Hematopoietic multipotent progenitor cell treated with erythropoietin and hydrocortisone succinate and interleukin-3 and kit ligand, for 17 days (in vitro differentiated cells): ENCODE measurements at places on chromosomes 12 and 14.

DNA sequence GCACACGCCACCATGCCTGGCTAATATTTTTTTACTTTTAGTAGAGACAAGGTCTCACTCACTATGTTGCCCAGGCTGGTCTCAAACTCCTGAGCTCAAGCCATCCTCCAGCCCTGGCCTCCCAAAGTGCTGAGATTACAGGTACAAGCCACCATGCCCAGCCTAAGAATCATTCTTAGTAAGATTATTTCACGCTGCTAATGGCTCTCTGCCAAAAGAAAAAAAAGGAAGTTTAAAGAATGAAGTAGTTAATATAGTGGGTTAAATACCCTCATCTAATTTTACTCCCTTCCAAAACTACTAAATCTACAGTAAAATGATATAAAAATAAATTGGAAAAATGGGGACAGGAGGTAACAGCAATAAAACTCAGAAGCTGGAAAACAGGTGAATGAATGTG, 2.6 kb downstream of the ETFRF1 start:
- no peak for DNase-seq

GRCh38 chr12:66152732-66153131, 17.1 kb downstream of the TMBIM4 start:
- DNase-seq: no peak

DNA sequence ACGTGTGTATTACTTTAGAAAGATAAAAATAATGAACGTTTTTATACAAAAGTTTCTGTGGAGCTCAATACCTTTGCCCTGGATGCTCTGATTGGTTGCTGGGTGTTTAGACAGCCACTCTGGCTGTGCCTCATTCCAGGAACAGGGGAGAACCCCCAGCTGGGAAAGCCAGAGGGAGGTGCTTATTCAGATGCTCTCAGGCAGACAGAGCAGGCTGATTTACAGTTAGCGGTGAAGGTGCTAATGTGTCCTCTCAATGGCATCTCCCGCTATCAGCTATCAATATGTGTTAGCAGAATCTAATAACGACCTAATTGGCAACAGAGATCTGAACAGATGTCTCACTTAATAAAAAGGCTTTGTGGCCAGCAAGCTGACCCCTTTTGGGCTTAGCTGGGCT, 402.3 kb downstream of the NUAK1 start:
- DNase-seq: no peak

DNA sequence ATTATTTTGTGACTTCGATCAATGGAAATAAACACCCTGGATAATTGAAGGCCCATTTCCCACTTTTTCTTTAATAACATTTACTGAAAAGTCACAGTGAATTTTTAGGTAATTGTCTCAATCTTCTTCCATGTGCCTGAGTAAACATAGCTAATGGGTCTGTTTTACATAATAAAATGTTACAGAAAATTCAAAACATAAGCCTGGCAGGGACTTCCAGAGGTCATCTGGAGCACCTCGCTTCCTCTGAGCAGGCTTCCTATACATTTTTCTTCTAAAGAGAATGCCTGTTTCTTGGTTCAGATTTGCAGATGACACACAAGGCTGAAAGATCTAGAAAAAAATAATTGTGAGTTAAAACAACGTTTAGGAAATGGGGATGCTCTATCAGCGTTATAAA, 183.8 kb upstream of the PDE3A start:
- no peak for DNase-seq

DNA sequence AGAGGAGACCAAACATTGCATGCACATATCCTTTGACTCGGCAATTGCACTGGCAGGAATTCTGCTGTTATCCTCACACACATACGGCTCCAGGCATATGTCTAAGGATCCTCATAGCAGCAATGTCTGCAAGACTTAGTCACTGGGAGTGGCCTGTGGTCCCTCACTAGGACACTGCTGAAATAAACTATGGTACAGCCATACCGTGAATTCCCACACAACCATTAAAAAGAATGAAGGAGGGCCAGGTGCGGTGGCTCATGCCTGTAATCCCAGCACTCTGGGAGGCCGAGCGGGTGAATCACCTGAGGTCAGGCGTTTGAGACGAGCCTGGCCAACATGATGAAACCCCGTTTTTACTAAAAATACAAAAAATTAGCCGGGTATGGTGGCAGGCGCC, 105.1 kb downstream of the ZFP36L1 start:
- DNase-seq: no peak

DNA sequence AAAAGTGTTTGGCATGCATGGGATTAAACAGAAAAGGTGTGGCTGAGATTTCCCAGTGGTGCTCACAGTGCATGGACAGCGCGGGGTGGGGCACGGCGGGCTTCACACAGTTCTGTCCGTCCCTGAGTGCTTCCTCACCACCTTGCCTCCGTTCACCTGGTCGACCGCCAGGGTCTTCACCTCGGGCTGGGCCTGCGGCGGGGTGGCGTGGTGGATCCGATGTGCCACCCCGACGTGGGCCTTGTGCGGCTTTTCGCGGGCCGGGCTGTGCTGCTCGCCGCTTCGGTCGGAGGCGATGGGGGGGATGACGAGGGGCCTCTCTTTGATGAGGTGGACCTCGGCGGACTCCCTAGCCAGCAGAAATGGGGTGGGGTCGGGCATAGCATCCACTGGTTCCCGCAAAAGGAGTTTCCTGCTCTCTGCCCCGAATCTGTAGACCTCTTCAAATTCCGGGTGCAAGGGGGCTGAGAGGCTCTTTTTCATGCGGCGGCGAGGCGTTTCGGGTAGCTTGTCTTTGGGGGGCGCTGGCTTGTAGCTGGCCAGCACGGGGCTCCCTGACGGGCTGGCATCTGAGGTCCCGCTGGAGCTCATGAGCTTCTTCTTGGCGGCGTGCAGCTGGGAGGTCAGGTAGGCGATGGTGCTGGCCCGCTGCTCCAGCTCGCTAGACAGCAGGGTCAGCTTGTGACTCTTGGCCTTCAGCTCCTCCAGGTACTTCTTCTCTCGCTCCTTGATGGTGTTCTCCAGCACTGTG, 35.5 kb downstream of the CCDC92 start:
- no peak for DNase-seq

GRCh38 chr14:75650253-75651058, 10.2 kb downstream of the ERG28 start:
- no peak for DNase-seq

DNA sequence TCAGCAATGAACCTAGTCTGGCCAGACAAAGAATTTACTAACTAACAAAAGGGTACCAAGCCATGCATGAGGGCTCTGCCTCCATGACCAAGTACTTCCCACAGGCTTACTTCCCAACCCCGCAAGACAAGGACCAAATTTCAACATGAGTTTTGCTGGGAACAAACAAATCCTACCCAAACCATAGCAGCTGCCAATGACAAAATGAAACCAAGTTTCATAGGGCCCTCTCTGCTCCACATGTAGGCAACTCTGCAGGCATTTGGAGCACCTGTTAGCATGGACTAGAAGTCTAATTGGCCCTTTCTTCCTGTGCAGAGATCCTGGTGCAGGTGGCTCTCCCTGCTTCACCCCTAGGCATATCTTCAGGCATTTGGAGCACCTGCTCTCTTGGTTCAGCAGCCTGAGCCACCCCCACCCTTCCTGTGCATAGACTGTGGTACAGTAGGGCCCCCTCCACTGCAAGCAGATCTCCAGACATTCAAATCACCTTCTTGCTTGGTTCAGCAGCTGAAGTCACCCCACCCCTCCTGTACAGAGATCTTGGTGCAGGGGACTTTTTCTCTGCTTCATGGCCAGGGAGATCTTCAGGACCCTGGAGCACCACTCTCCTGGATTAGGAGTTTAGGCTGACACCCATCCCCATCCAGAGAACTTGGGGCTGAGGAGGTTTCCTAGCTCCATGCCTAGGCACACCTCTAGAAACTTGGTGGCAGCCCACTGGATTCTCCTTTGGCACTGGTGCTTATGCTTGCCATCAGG, 308.7 kb downstream of the RPAP3 start:
- DNase-seq: no peak

DNA sequence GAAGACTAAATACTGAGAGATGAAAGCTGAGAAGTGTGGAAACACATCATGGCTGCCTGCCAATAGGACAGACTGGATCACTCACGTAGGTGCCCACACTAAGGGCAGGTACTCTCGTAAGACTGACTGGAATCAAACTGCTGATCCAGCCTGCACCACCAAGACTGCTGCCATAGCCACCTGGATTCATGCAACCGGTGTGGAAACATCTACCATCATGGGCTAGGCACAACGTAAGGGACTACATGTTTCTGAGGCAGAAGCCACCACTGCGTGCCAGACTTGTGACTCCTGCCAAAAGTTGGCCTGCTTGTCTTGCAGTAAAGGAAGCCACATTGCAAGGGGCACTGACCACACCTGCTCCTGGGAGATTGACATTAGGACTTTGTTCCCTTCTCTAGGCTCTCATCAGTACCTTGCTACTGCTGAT, 3.8 kb downstream of the POMT2 start:
- no peak for DNase-seq

DNA sequence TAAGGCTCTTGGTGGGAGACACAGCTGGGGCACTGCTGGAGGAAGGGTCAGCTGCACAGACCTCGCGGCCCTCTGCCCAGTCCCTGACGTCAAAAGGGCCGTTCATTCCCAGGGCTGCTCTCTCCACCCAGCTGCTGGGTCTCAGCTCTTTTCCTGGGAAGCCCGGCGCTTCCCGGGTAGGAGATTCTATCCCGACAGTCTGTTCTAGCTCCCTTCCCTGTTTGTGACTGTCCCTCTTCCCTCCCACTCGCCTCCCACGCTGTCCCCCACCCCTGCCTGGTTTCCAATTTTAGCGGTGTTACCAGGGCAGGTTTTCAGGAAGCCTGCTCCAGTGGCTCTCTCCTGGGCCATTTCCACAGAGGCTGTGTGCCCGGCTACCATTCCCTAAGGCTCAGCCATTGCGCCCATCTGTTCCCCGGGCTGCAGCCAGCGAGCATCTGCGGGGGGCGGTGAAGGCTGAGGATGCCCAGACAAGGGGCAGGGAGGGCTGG, 186.6 kb downstream of the CACNA1C start:
- DNase-seq: no peak

DNA sequence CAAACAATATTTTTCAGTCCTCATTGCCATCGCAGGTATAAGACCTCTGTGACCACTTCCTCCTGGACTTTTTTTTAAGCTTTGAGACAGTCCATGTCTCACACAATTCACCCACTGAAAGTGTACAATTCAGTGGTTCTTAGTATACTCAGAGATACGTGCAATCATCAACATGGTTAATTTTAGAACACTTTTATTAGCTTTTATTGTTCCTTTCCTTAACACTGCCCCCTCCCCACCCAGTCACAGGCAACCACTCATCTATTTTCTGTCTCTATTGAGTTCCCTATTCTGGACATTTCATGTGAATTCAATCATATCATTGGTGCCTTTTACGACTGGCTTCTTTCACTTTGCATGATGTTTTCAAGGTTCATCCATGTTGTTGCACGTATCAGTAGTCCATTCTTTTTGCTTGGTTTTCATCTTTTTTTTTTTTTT, 16.2 kb downstream of the NCKAP5L start:
- DNase-seq: no peak

DNA sequence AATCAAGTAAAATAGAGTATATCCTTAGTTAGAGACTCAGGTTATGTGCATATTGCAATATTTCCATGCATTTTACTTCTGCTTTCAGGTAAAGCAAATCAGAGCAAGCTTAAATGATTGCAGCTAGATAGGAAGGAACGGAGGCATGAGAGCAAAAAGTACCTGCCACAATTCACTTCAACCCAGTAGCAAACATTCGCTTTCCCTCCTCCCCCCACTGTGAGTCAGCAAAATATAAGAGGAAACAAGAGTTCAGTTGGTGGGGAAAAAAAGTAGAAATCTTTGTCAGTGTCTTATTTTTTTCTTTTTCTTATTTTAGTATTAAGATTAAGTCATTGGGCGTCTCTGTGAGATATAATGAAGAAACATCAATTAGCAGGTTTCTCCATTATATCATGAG, 475.4 kb downstream of the NPAS3 start:
- DNase-seq: no peak

- DNase-seq: no peak
Observed at GRCh38 chr12:92726850-92727249, 24.1 kb downstream of the PLEKHG7 start.

DNA sequence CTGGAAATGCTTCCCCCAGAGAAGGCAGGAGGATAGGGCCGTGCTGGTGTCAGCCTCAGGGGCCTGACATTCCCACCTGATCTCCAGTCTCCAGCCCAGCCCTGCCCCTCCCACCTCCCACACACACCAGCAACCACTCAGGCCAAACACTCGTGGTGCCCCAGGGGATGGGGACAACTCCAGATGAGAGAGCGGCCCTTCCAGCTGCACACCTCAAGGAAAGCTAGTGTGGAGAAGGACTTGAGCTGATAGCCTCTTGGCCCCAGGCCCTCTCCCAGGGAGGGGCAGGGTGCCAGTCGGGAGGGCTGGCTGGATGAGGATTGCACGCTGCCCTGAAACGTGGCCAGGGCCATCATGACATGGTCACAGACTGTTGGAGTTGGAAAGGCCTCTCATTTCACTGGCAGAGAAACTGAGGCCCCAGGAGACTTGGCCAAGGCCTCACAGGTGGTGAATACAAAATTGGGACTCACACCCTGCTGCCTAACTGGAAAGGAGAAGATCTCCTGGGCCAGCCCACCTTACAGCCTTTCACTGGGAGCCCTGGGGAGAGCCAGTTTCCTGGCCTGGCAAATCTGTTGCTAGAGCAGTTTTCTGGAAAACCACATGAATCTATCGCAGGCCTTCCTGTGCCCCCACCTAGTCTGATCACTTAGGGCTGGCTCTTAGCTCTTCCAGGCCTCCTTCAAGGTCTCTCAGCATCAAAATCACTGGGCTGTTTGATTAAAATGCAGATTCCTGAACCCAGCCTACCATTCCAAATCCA, 52.1 kb downstream of the IRF2BPL start:
- DNase-seq: no peak

DNA sequence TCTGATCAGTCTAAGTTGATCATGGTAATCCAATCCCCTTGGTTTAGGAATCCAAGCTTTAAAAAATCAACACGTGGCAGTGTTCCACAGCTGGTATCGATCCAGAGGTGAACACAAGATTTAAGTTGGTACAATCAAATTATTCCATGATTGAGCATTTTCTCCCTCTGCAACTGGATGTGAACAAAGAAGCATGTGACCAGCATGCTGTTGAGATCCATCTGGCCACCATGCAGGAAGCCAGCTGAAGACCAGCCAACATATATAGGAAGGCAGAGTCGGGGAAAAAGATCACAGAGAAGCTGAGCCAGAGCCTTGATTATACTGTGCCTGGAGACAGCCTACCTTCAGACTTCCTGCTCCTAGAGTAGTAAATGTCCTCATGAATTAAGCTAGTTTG, 158.3 kb downstream of the SEC23A start:
- no peak for DNase-seq

GRCh38 chr12:67966560-67966959, 22.7 kb upstream of the IFNG-AS1 start:
- no peak for DNase-seq

DNA sequence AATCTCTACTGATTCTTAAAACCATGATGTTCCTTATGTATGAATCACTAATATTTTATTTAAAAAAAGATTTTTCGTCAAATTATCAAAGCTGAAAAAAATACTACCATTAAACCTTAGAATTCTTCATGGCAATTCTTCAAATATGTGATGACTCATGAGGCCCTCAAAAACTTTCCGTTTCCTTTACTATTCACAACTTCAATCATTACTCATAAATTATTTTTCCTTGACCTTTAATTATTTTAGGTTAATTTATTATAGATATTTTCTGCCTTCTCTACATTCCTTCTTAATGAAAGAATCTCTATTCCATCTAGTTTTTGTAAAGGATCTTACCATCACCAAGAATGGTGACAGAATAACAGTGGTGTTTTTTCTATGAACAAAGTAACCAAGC, 162.1 kb upstream of the SOX5 start:
- no peak for DNase-seq
